Stimulated activated CD8-positive, alpha-beta memory T cell treated with anti-CD3 and anti-CD28 coated beads, Interleukin-2, amount 100 ng/mL, for 1 hour (primary cell): ENCODE measurements at places on chromosomes 5 and 9.

DNA sequence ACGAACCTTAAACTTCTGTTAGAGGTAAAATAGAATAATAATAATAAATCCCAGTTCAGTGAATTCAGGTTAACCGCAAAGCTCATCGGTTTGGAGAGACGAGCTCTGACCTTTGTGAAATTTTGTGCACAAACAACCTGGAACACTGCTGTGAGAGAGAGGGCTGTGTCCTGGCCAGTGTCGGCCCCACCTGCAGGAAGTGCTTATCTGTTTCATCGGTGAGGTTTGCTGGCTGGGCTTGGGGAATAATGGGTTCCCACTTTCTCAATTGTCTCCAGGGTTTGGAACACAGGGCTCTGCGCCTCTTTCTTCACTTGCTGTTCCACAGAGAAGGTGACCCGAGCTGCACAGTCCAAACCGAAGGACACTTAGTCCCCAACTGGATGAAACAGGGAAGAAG is 19.3 kb upstream of the CLPTM1L start:
- DNase-seq: no peak

GRCh38 chr5:179333796-179334761 is 11.2 kb downstream of the ADAMTS2 start:
- no peak for DNase-seq

GRCh38 chr5:124669956-124670721 is 76.3 kb downstream of the ZNF608 start:
- DNase-seq: no peak

DNA sequence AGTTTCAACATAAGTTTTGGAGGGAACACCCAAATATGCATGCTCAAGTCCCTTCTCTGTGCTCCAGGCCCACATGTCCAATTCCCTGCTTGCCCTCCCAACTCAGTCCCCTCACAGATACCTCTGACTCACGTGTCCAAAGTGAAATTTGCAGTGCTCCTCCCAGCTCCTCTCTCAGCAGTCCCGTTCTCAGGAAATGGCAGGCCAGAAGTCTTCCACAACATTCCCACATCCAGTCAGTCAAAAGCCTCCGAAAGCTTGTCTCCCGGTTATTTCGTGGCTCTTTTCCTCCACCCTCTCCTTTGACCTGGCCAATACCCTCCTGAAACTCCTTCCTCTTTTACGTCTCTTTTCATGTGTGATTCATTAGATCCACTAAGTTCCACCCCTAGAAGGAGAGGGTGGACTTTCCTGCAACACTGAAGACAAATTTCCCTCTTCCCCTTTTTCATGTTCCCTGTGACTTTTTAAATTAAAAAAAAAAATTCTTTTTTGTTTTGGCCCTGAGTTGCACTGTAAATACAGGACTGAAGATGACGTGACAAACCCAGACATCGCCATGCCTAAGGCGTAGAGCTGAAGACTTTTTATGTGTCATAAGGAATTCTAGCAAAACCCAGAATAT is 12.8 kb upstream of the MGAT1 start:
- DNase-seq: no peak

GRCh38 chr9:14993061-14993800 is 83.0 kb upstream of the FREM1 start:
- DNase-seq: no peak

GRCh38 chr9:98861781-98862504 is 54.5 kb downstream of the GALNT12 start:
- DNase-seq: no peak

GRCh38 chr5:72815580-72816283 is 729 bp upstream of the TNPO1 start:
- peak; percentile 4 for DNase-seq

- no peak for DNase-seq
These were observed 50.2 kb upstream of the ZNF366 start for GRCh38 chr5:72557167-72558045.

DNA sequence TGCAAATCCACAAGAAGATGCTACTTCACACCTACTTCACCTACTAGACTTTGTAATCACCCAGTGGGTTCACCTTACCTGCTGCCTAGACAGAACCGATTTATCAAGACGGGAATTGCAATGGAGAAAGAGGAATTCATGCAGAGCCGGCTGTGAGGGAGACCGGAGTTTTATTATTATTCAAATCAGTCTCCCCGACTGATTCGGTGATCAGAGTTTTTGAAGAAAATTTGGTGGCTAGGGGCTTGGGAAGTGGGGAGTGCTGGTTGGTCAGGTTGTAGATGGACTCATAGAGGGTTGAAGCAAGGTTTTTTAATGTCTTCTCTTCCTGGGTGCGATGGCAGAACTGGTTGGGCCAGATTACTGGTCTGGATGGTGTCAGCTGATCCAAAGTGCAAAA is 23.4 kb downstream of the SFXN1 start:
- DNase-seq: no peak

DNA sequence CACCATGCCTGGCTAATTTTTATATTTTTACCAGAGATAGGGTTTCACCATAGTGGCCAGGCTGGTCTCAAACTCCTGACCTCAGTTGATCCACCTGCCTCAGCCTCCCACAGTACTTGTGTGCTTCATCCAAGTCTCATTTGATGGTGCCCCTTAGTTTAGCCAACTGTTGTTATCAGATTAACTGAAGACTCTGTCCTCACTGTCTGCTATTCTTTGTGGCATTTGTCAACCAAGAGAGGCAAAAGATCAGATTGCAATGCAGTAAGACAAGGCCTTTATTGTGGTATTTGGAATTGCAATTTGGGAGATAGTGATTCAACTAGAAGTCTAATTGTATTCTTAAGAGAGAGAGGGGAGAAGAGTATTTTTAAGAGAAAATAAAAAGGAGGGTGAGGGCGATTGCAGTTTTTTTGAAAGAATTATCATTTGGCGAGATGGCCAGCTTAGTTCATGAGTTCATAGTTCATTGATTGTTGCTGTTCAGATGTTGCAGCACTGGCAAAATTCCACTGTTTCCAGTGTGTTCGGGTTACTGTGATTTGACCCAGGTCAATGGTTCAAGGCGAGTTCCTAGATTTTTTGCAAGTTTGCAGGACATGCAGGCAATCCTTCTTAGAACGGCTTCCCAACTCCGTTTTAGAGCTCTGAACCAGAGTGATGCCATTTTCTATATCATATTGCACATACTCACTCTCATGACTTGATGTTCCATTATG is 1156.9 kb downstream of the CDH9 start:
- DNase-seq: no peak

DNA sequence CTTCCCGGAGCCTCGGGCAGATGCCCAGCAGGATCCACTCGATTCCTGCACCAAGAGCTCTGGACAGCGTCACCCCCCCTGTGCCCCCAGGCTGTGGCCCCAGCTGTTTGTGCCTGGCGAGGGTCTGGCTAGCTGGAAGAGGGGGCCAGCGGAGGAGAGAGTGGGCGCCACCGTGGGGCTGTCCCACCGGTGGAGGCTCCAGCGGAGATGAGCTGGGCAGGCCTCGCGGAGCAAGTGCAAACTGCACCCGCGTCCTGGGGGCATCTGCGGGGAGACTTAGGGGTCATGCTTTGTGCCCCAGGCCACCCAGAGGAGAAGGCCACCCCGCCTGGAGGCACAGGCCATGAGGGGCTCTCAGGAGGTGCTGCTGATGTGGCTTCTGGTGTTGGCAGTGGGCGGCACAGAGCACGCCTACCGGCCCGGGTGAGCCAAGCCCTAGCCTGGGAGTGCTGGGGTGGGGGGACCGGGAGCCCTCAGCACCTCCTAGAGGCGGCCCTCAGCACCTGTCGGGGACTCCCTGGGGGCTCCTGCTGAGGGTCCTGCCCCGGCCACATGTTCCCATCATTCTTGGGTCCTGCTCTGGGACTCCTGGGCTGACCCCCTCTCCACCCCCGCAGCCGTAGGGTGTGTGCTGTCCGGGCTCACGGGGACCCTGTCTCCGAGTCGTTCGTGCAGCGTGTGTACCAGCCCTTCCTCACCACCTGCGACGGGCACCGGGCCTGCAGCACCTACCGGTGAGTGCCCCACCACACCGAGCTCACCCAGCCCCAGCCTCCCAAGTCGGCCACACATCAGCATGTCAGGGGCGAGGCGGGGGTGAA is 5.4 kb downstream of the EGFL7 start:
- DNase-seq: no peak

DNA sequence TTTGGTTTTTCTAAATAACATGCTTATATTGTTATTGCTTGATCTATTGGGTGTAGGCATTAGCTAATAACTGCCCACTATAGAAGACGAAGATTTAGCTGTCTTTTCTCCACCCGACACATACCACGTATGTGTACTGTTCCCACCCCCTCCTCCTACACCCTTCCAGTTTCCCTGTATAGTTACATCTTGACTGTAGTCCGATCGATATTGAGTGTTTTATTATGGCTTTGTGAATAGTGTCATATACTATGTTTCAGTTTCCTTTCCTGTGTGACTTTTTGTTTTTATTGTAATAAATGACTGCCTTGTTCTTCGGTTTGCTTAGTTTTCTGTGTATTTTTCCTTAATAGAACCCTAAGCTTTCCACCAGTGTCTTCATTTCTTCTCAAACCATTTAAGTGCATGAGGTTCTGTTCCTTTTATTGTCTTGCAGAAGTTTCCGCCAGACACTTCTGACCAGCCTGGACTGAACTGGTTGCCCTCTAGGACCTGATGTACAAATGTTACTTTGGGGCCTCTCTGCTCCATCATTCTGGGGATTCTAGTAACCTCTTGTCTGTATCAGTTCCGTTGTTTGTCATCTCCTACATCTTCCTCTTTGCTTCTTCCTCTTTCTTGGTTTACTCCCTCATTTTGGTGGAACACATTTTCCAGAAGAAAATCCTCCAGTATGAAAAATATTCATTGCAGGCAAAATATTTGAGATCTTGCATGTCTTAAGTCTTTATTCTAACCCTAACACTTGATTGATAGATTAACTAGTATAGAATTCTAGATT is 61.8 kb downstream of the PRKACG start:
- DNase-seq: no peak

DNA sequence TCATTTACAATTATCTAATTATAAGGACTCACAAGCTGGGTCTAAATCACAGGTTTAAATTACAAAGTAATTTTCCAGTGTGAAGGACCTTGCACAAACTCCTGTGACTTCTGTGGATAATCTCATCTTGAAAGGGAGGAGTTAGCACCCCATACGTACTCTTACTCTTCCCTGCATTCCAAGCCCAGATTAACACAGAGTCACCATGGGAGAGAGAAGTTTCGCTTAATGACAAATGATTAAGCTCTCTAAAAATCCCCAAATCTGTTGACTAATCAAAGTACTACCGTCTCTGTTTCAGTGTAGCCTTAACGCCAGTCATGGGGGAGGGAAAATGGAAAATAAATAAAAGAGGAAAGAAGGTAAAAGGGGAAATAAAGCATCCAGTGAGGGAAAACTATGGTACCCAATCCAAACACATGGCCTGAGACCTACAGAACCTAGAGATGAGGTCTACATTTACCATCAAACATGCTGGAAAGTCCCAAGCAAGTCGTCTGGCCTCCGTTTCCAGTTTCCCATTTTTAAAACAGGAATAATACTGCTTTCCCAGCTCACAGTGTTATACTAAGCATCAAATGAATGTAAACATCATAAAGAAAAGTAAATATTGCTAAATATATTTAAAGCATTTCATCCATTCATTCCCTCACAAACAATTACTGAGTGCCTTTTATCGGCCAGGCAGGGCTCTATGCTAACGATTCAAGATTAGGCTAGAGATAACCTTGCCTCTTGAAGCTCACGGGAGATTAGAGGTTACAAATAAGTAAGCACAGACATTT is 63.2 kb downstream of the PCA3 start:
- no peak for DNase-seq

DNA sequence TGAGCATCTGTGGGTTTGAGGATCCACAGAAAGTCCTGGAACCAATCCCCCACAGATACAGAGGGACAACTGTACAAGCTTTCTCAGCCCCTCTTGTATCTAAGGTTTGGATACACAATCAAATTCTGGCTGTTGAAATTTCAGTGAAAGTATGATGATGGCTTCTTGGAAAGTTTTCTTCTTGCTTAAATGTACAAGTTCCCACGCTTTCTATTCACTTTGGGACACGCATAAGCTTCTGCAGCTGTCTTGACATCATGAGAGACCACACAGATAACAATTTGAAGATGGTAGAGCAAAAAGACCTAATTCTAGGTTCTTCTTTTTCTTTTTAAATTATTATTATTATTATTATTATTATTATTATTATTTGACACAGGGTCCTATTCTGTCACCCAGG is 31.6 kb upstream of the ARL15 start:
- DNase-seq: no peak

- DNase-seq: no peak
These were observed 53.1 kb downstream of the RNF130 start for GRCh38 chr5:180018347-180019060.

DNA sequence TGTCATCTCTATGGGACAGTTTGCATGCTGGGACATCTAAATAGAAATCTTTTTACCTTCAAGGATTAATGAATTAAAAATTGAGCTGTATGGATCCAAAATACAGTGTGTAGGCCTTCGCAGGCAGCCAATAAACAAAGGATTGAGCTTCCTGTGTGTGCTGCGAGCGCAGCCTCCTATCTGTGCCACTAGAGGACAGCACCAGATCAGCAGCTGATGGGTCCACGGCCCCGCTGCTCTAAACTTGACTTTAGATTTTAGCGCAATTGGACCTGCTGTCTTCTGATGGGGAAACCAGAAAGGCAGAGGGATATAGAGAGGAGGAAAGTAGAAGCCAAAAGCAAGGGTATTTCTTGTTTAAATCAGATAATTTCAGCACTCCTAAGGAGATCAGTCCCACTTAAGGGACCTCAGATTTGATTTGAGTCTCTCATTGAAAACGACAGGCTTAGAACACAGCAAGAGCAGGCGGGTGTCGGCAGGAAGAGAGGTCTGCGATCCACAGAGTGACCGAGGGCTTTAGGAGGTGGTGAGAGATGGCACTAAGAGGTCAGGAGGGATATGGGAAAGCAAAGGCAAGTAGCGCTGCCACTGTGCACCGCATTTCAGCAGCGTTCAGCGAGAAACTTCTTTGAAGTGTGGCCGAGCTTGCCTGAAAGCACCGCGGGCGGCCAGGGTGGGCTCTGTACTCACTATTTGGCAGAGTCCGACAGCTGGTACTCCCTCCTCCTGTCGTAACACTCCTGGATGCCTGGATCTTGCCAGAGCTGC is 214.3 kb downstream of the GNA14 start:
- DNase-seq: peak; percentile 11

DNA sequence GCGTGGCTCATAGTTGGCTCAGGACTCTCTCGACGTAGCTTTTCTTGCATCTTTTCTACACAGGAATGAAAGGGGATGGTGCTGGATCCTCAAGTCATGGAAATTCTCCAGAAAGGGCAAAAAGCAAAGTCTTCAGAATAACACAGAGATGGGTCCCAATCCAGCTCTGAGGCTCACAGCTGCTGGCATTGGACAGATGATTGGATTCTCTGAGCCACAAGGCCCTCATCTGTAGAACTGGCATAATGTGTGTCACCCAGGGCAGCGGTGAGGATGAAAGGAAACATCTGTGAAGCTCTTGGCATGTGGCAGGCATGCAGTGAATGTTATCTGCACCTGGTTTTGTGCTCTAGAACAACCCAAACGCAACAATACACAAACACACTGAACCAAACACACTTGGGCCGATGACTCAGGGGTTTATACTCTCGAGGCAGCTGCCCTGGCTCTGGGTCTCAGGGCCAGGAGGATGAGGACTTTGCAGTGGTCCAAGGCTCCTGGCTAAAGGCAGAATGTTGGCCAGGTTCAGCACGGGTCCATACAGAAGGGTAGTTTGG is 64.0 kb upstream of the UBTD2 start:
- no peak for DNase-seq
